ENCODE measurements at places on chromosomes 12 and 14.

- DNase-seq, result peak; percentile 16
Measured at GRCh38 chr12:100141666-100141997, 1.0 kb downstream of the BLTP3B start.

GRCh38 chr14:21985081-21985480, 311.5 kb upstream of the OR4E1 start:
- DNase-seq, result no peak

DNA sequence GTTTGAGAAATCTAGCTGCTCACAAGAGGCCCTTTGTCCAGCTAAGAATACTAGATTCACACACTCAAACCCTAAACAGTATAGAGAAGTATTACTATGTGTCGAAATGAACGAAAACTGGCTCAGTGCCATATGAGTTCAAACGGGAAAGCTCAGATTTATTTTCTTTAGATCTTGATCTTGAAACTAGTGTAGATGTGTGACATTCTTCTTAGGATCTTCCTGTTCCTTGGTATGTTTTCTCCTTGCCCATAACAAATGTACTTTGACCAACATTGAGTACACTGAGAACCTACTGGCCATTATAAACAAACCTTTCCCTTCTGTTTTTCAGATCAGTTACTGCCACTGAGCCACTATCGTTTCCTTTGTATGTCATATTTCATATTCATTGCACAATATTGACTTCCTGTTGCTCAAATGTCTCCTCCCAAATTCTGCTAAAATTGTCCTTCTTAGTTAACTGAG, 21.3 kb downstream of the MYBPC1 start:
- no peak for DNase-seq

DNA sequence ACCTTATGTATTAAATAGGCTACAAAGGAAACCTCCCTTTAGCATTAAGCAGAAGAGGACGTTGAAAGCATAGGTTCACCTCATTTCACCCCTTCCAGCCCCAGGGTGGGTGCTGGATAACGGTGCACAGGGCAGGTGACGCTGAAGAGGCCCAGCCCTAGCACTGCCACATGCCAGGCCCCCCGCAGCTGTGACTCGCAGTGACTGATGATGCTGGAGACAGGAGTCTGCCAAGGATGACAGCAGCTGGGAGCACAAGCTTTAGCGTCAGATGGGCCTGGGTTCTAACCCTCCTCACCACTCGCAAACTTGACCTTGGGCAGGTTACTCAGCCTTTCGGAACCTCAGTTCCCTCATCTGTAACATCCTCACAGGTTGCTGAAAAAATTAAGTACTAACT, 76.7 kb downstream of the TBK1 start:
- DNase-seq, result no peak

DNA sequence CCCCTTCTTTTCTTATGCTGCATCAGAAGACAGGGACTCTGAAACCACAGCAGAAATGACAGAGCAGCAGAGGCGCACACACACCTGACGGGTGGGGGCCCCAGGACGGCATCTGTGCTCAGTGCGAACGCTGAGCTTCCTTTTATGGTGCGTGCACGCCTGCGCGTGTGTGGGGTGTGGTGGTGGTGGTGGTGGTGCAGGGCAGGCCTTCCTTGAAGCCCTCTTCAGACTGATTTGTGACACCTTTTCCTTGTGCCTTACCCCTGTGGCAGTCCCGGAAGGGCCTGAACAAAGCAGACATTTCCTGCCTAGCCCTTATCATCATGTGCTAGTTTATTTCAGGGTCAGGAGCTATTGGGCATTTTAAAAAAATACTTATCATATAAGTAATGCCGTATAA, 75.7 kb downstream of the TSPAN9 start:
- DNase-seq, result no peak

- no peak for DNase-seq
Measured at GRCh38 chr12:91021076-91021475, 16.3 kb upstream of the EPYC start.

DNA sequence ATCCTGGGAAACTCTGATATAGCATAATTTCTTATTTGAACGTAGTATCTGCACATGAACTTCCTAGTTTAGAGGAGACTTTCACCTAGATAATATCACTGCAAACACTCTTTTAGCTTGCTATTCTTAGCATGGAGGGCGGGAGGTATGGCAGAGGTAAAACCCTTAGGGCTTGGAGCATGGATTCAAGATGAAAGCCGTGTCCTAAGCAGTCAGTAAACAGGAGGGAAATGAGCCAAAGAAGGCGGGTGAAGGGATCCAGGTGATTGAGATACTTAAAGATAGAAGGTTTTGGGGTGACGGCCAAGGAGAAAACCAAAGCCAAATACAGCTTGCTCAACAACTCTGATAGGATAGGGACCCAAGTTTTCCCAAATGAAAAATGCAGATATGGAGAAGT, 107.1 kb upstream of the BCAT1 start:
- no peak for DNase-seq

DNA sequence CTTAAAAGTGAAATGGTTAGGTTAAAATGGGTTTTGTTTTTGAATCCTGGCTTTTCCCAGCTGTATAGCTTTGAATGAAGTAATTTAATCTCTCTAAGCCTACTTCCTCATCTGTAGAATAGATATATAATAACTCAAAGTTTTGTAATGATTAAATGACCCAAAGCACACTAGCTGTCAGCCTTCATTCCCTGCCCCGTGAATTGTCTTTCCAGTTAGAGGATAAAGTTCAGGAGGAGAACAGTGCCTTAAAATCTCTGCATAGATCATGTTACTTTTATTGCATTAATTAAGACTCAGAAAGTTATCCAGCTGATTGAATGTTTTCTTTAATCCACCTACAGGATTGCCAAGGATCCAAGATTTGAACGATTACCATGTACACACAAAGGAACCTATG, 19.4 kb downstream of the FCF1 start:
- DNase-seq, result no peak

GRCh38 chr12:130195369-130195768, 33.1 kb downstream of the FZD10 start:
- no peak for DNase-seq

- no peak for DNase-seq
Measured at GRCh38 chr12:3045494-3045893, 31.7 kb upstream of the TSPAN9 start.

GRCh38 chr12:67952787-67953186, 36.5 kb upstream of the IFNG-AS1 start:
- no peak for DNase-seq

DNA sequence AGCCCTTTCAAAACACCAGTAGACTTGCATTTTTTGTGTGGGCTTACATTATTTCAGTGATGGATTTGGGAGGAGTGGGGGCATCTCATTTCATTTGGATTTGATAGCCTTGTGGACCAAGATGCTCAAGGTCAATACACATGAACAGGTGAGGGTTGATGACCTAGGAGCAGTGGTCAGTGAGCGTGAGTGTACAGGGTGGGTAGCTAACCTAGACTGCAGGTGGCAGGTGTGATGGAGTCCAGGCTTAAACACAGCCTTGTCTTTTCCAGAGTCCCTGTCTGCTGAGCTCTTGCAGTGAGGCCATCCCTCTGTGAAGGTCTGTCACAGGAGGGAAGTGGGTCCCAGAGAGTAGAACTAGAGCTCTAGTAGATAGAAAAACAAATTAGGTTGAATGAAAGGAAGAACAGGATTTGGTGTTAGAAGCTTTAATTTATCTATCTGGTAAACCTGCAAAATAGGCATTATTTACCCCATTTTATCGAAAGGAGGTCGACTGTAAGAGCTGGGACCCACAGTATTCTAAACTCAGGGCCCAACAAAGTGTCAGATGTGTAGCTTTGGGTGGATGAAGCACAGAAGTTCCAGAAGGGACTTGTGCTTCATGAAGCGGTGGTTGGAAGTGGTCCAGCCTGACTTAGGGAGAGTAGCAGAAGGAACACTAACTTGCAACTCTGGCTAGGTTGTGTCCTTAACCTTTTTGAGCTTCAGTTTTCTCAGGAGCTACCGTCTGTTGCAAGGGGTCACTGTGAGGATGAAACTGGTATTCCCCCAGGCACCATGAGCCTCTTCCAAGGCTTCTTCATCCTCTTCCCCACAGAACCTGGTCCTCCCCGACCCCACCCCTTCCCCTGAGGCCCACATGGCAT, 18.2 kb downstream of the RPS6KL1 start:
- no peak for DNase-seq

- DNase-seq, result no peak
Measured at GRCh38 chr14:51959928-51960327, 29.4 kb upstream of the RTRAF start.

GRCh38 chr14:76863724-76864407, 37.7 kb downstream of the LRRC74A start:
- peak; percentile 45 for DNase-seq

GRCh38 chr14:101064121-101064661, 160.7 kb upstream of the RTL1 start:
- no peak for DNase-seq
